ENCODE measurements at places on chromosomes 7 and 10.

- DNase-seq: no peak
Observed at GRCh38 chr7:98354511-98355249, 46.2 kb downstream of the BAIAP2L1 start.

DNA sequence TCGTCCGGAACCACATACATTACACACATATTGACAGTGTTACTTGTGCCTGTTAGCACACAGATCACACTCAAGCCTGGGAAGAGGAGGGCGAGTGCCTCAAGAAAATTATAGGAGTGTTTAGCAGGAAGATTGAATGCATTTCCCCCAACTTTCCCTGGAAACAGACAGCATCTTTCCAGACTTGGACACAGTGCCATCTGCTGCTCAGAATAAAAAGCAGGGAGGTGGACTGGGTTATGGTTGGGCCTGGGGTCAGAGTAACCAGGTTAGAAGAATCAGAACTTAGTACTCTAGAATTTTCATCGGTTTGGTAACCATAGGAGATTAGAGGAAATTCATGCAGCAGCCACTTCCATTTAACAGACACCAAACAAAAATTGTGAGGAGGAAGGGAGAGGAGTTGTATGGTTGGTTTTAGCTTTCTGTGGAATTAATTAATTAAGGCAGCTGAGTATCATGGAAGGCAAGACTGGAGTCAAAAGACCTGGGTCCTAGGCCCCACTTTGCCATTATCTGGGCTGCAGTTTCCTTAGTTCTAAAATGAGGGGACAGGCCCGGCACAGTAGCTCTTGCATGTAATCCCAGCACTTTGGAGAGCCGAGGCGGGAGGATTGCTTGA is 43.4 kb upstream of the OPTN start:
- no peak for DNase-seq

DNA sequence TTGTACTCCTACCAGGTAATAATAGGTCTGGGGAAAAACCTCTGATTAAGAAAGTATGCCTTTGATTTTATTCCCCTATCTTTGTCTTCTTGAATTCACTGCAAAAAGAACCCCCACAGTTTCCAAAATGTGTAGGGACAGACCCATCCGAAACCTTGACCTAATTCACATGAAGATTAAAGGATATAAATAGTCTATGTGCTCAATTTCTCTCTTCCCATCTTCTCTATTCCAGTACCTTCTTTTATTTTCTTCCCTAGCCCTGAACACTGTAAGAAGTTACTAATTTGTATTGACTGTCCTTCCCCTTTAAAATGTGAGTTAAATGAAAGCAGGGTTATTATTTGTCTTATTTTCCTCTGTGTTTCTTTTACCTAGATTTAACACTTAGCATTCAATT is 135.3 kb downstream of the HBP1 start:
- DNase-seq: no peak

- DNase-seq: no peak
Observed at GRCh38 chr10:13475124-13475523, 53.7 kb downstream of the BEND7 start.

- no peak for DNase-seq
Observed at GRCh38 chr7:86745013-86745745, 101.5 kb downstream of the GRM3 start.

DNA sequence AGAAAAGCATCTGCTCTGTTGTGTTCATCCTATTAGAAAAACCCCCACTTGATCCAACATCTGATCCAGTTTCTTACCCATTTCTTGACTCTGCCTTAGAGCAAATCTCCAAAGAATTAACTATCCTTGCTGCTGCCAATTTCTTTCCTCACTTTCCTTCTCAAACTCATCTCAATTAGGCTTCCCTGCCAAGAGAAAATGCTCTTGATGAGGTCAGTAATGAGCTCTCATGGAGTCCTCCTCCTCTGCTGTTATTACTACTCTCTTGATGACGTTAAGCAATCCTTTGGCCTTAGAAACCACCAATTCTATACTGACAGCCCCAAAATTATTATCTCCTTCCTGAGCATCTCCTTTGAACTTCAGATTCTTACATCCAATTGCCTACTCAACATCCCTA is 162.0 kb upstream of the FAM13C start:
- no peak for DNase-seq

DNA sequence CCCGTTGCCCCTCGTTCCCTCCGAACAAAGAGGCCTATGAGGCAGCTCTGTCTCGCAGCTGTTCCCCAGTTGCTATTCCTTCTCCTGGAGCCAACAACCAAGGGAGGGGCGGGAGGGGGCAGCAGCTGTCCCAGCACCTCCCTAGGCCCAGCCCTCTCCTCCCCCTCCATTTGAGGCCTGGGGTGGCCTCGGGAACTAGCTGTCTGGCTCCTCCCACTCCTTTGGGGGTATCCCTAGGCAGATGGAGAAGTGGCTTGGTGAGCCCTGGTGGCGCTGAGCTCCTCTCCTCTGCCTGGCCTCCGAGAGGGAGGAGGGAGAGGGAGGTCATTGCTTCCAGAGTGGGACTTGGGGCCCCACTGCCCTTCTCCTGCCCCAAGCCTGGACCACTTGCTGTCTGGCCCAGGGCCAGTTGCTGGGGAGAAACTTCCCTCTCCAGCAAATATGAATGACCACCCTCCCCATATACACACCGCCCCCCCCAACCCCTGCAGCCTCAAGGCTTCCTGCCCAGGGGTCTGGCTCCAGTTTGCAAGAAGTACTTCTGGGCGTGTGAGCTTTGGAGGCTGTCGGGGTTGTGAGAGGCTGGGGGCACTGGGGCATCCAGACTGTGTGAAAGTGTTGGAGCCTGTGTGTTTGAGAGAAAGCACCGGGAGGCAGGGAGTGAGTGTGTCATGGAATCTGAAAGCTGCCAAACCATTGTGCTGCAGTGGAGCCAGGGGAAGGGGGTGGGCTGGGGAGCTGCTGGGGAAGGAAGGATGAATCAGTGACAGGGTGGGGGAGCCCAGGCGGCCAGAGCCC is 3.1 kb downstream of the FLNC start:
- DNase-seq: peak; percentile 17

DNA sequence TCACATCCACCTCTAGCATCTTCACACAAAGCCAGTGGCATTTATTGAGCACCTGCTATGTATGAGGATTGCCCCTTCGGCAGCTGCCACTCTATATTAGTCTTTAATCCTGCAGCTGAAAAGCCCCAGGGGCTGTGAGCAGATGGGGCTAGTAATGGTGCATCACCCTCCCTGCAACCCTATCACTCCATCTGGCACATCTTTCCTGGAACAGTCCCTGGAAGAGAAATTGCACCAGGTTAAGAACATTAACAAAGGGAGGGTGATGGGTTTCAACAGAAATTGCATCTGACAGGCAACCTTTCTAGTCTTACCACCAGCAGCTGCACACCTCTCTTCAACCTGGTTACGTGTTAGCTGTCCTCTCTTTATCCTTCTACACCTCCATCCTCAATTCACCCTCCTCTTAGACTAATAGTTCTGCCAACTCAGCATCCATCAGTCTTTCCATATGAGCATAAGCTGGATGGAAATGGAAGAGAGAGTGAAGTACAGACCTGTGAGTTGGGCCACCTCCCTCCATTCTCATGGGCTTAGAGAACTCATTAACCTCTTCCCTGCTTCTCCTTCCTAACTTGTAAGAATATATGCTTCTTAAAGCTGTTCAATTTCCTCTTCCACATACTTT is 168.6 kb upstream of the NEBL start:
- DNase-seq: no peak

- DNase-seq: peak; percentile 44
Observed at GRCh38 chr10:74056050-74056818, 58.3 kb downstream of the VCL start.

DNA sequence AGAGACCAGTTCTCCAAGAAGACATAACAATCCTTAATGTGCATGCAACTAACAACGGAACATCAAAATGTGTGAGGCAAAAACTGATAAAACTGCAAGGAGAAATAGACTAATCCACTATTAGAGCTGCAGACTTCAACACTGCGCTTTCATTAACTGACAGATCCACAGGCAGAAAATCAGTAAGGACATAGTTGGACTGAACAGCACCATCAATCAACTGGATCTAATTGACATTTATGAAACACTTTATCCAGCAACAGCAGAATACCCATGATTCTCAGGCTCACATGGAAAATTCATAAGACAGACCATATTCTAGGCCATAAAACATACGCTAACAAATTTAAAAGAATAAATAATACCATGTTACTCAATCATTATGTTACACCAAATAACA is 21.6 kb upstream of the ATP6V0A4 start:
- DNase-seq: no peak

DNA sequence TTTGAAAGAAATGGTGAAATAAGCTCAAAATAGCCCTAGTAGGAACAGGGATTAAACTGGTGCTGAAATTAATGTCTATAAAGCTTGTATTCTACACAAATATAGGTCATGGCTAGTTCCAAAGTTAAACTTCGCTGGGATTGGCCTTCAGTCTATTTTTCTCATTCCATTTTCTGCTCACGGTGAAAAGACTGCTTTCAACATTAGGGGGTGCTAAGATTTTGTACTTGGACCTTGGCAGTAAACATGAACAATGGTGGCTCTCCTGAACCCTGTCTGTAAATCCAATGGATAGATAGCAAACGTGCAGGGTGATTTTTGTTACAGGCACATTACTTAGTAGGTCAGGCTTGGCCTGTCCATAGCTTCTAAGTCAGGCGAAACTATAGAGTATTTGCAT is 36.0 kb upstream of the RSU1 start:
- DNase-seq: peak; percentile 25

DNA sequence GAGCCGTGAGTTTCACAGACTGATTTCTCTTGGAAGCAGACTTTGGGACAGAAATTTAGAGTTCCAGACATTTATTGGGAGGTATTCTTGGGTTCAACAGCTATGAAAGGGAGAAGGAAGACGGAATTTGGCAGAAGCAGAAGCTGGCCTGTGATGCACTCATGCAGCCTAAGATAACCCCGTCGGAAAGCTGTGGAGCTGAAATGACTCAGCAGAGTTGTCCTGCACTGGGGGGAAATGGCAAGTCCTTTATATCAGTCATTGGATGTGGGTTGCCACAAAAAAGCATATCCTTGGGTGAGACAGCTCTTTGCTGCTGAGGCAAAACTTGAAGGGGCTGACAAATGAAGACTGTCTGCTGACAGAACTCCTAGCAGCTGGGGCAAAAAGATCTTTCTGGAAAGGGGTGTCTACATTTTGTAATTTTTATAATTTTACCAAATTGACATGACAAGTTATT is 11.5 kb upstream of the MICU1 start:
- peak; percentile 95 for DNase-seq

DNA sequence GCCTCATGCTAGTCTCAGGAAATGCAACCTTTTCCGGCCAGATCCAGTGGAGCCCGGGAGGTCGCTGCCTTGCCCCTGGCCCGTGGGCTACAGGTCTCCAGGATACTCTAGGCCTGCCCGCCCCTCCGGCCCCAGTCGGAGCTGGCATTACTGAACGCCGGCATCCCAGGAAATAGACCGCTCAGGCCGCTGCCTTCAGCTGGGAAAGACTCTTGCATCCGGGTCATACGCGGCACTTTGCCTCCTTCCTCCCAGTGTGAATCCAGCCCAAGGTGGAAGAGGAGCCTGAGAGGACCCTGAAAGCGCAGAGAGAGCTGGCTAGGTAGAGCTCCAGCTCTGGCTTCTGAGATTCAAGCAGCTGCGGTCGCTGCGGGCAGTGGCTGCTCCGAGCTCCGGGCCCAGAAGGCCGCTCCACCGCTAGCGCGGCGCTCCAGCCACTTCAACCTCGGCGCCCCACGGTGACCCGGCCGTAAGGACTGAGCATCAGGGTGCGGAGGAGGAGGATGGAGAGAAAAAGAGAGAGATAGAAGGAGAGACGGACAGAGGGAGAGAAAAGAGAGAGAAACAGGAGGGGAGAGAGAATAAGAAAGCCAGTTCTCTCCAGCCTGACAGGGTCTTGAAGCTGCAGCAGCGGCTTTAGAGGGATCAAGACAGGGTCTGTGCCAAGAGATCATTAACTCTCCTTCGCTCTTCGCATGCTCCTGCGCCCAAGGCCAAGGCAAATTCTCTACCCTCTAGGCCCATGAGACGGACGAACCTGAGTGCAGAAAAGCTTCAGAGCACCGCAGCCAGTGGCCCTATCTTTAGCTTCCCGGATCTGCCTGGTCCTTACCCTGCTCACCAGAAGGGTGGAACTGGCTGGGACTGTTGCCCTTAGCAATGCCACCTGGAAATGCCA is 1.8 kb upstream of the HOXA10 start:
- no peak for DNase-seq

DNA sequence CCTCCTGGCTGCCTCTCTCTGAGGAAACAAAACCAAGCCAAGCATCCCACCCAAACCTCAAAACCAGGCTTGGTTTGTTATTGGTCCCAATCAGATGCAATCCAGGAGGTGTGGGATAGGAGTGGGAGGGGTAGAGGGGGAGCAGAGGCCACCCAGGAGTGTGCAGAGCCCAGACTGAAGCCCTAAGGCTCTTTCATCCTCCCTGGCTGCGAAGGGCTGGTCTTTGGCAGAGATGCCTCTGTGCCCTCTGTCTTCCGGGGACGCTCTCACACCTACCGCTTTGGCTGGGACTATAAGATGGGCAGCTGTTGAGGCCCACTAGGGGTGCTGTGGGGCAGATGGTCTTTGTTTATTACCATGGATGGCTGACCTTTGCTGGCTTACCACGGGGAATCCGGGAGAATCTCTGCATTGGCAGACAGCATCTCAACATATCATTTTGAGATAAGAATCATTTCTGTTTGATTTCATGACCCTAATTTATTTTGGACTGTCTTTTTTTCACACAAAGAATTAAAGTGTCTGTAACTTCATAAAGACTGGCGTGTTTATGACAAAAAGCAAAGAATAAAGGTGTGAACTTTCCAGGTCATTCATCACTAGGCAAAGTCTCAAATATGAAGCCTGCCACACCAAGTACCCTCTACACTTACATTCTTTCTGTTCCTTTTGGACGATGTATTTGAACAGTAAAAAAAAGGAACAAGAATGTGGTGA is 6.5 kb upstream of the DENND2A start:
- DNase-seq: peak; percentile 54

GRCh38 chr7:44748948-44749731 is 493 bp downstream of the ZMIZ2 start:
- DNase-seq: no peak

GRCh38 chr10:77478247-77478961 is 159.2 kb downstream of the KCNMA1 start:
- DNase-seq: no peak

GRCh38 chr10:70404787-70405036 is 767 bp downstream of the EIF4EBP2 start:
- DNase-seq: peak; percentile 46

DNA sequence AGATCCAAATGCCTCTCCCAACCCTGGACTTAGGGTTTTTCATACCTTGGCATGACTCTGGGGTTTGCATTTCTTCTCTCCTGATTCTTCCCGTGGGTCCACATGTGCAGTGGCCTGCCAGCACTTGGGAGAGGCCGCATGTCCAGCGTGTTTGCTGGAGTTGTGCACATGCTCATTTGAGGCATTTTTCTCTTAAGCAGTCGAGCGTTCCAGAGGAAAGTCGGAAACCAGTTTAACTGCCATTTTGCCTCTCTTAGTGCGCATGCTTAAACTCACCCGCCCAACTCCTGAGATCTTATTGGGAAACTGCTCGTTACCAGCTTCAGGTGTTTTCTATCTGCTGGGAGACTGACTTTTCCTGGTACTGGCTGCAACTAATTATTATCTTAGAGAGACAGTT is 888.4 kb upstream of the PHF14 start:
- DNase-seq: no peak

Data from inflammatory macrophage treated with lipopolysaccharide for 4 hours (primary cell).